ENCODE measurements at places on chromosomes 6 and 20.

GRCh38 chr6:155832596-155832995 is 377.0 kb upstream of the NOX3 start:
- no peak for DNase-seq

DNA sequence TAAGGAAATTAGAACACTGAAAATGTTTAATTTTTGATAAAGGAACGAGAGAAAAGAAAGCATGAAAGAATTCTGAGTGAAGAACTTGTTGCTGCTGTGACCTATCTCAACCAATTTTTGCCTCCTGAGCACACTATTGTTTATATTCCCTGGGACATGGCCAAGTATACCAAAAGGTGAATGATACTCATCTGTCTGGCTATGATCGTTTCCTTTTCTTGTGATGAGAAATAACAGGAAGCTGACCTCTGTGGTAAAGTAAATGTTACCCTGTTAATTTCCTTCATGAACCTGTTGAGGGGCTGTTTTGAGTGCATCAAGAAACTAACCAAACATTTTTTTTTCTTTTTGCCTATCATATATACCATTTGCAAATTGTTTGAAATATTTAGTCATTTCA is 69.1 kb downstream of the FIG4 start:
- no peak for DNase-seq

- DNase-seq = no peak
Measured at GRCh38 chr6:158439255-158439654, 120.6 kb upstream of the TMEM181 start.

GRCh38 chr6:17650656-17651309 is 50.7 kb downstream of the FAM8A1 start:
- no peak for DNase-seq

- no peak for DNase-seq
Measured at GRCh38 chr20:62984666-62985443, 21.9 kb downstream of the BHLHE23 start.

- DNase-seq = no peak
Measured at GRCh38 chr6:143135325-143135724, 74.6 kb downstream of the AIG1 start.

DNA sequence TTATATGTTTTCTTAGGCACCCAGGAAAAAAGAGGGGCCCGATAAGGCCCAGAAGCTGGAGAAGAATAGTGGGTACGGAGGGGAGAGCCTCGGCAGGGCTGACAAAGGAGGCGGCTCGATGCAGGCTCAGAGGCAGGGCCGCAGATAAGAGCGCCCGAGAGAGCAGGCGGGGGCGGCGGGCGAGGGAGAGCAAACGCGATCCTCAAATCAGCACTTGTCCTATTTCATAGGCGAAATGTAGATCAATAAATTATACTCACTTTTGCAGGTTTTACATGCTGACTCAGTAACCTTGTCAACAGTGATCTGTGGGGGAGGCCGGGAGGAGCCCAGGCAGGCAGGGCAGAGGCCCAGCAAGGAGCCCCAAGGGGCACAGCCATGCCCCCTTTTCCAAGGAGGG is 42.6 kb downstream of the GRM4 start:
- no peak for DNase-seq

- DNase-seq = no peak
Measured at GRCh38 chr20:45583502-45583901, 4.4 kb upstream of the WFDC8 start.

- no peak for DNase-seq
Measured at GRCh38 chr20:41287327-41287726, 30.2 kb downstream of the ZHX3 start.

DNA sequence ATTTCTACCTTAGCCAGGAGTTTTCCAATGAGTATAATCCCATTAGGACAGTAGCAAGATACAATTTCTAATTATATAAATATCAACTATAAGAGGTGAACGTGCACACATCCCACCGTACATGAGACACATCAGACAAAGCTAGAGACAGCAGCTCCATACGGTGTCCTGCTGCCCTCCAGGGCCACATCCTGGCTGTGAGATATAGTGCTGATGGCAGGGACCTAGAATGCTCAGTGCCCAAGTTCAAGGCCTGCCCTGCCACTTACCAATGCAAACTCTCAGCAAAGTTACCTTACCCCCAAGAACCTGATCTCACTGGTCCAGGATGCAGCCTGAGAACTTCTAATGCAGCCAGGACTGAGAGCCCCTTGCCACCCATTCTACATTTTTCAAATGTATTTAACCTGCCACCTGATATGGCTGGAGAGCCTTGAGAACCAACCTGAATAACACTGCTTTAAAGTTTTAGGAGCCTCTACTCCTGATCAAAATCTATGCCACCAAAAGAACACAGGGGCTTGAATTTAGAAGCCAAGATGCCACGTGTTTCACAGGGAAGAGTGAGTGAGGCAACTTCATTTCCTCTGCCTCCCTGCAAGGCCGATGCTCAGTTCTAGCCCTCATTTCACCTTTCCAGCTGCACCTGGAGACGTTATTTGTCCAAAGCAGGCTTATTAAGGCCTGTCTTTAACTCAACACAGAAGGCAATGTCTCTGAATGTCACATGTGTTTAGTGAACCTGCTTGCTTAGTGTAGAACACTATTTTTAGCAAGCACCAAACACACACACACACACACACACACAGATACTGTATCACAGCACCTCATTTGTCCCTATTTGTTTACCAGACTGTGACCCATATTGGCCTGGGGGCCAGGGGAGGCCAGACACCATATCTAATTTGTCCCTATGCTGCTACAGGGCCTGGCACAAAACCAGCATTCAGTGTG is 6.1 kb downstream of the NFATC2 start:
- no peak for DNase-seq

- DNase-seq = no peak
Measured at GRCh38 chr20:48054051-48054450, 268.8 kb upstream of the SULF2 start.

GRCh38 chr20:31845300-31845863 is at the start of gene FOXS1:
Gene FOXS1, minus strand, starts transcription at chr20:31845604. Its CDS starts 62 bp downstream, at chr20:31845542.
- no peak for DNase-seq

DNA sequence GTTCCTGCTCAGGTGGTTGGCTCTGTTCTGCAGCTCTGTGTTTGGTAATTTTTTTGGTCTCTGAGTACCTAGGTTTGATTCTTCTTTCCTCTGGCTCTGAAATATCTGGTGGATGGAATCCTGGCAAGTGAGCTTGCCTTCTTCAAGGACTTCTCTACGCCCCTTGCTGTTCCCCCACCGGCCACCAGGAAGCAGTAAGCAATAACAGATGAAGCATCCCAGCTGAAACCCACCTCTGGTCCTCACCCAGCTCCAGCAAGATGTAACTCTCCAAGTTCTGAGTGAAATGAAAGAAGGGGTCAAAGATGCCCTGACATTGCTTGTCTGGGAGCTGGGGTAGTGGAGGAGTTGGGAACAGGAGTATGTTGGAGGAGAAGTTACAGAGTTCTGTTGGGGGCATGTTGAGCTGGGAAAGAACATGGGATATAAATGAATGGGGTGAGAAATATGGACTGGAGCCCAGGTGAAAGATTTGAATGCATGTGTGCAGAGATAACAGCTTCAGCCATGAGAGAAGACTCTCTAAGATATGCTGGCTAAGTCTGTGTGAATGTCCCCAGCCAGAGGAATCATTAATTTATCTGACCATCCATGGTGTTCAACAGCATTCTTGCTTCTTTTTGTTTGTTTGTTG is 51.3 kb upstream of the GLP1R start:
- no peak for DNase-seq

DNA sequence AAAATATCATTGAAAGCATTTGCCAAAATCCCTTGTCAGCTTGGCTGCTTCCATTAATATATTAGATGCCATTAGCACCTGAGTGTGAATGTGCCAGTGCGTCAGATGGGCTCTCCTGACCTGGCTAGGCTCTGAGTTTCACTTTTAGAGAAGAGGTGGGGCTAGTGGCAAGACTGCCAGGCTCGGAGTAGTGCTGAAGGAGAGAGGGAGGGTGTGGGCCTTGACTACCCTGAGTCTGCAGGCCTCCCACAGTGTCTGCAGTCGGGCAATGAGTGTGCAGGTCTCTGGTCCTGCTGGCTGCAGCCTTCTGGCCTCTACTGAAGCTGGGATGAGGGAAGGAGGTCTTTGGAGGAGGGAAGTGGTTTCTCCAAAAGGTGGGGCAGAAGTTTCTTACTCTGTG is 34.6 kb upstream of the PNPLA1 start:
- no peak for DNase-seq

DNA sequence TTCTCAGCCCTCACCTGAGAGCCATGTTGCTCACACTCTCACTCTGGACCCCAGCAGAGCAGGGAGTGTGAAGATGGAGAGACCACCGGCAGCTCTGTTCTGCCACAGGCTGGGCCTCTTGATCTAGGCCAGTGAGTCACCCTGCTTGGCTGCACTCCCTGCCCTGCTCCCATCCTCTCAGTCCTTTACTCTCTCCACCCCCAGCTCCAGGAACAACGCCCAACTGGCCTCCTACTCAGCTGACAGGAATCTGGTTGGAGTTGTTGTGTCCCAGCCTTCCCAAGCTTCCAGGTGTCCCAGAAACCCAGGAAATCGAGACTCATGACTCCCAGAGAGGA is at the start of gene PSORS1C1:
TSS of gene PSORS1C1 (plus strand) at position 260 of the 338 bp plus-strand sequence. CDS start 14,833 bp downstream, outside the sequence.
- peak; percentile 85 for DNase-seq

- no peak for DNase-seq
Measured at GRCh38 chr6:139713900-139714506, 339.6 kb upstream of the CITED2 start.

DNA sequence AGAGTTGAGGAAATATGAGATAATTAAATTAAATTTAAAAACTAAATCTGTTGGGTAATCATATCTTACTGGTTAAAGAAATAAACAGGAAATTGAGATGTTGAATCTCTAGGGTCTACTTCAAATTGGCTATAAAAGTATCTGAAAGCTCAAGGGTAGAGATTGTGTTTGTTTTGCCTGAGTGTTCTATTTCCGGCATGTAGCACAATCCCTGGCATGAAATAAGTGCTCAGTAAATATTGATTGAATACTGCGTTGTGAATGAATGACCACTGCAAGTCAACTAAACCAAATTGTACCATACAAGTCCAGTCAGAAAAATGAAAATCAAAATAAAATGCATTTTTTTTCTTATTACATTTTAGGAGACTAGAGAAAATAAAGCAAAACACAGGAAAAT is 709.8 kb downstream of the EPM2A start:
- no peak for DNase-seq

GRCh38 chr6:168525926-168526630 is 85.1 kb downstream of the SMOC2 start:
- DNase-seq = no peak

DNA sequence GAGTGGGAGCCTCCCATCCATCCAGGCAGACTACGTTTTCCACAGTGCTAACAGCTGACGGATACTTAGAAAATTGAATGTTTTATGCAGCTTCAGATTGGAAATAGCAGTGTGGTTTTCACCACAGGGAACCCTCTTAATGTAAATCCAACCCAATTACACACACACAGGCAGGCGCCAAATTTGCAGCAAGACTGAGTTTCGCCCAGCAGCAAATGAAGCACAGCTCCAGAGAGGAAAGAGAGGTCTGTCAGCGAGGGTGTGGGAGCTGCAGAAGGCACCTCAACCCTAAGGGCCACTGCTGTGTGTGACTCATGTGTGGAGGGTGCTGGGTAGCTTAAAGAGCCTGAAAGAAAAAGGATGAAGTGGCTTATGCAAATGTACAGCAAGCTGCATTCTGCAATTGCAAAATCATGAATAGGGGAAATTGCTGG is 365.7 kb downstream of the MAFB start:
- DNase-seq = peak; percentile 10

GRCh38 chr20:402496-402885 is 5.6 kb upstream of the RBCK1 start:
- DNase-seq = no peak

GRCh38 chr20:20078041-20078440 is 25.7 kb downstream of the CFAP61 start:
- no peak for DNase-seq

DNA sequence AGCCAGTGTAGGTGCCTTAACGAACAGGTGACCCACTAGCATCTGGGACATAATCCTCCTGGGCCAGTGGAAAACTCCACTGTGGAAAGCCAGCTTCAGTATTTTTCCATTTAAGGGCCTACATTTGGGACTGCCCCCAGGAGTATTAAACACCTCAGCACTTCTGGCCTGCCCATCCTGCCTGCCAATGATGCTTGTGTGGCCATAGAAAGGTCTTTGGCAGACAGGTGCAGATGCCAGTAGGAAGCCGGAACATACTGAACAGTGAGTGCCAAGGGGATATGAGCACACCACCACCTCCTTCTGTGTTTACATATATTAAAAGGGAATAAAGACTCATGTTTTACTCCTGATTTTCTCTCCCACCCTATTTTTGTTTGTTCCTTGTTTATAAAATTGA is 19.9 kb downstream of the MCM8 start:
- no peak for DNase-seq

- DNase-seq = no peak
Measured at GRCh38 chr6:168956141-168956838, 297.4 kb downstream of the THBS2 start.

GRCh38 chr6:157406661-157407060 is 25.7 kb downstream of the ZDHHC14 start:
- no peak for DNase-seq

GRCh38 chr6:137094411-137095008 is 49.7 kb upstream of the IL20RA start:
- peak; percentile 67 for DNase-seq

DNA sequence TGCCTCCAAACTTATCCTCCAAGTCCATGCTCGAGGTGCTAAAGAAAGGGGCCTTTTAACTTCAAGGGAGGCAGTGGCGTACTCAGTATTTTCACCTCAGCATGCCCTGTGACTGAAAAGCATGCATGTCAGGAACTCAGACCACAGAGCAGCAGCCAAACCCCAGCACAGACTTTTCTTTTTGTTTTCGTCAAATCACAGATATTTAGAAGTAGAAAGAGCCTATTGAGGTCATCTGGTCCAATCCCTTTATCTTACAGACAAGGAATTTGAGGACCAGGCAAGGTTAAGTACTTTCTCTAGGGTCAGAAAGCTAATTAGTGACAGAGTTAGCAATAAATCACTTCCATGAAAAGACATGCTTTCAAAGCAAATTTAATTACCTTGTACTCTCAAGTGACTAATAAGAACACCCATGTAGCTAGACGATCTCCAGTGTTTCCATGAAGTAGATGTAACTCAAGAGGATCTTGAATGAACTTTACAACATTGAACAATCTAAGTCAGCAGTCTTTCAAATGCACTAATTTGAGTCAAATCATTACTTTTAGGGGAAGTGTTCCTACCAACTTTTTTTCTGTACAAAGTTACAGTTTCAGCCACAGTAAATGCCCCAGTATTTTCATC is 35.9 kb downstream of the MOXD1 start:
- no peak for DNase-seq

- no peak for DNase-seq
Measured at GRCh38 chr6:130412556-130413290, 46.9 kb downstream of the TMEM200A start.

Data from smooth muscle cell of the brain vasculature (primary cell).